Stimulated activated CD8-positive, alpha-beta memory T cell treated with anti-CD3 and anti-CD28 coated beads, Interleukin-4, amount 100 ng/mL, for 1 hour (primary cell): ENCODE measurements at places on chromosomes 4 and X.

- DNase-seq = no peak
These were observed 111.9 kb downstream of the SORBS2 start for GRCh38 chr4:185700048-185700447.

GRCh38 chr4:7655511-7656243 lies 220.9 kb upstream of the PSAPL1 start:
- no peak for DNase-seq

- DNase-seq = no peak
These were observed 25.9 kb downstream of the NOP14 start for GRCh38 chr4:2937146-2937857.

- no peak for DNase-seq
These were observed 38.0 kb downstream of the PI4K2B start for GRCh38 chr4:25271866-25272265.

GRCh38 chr4:184503869-184504300 lies 29.5 kb upstream of the IRF2 start:
- no peak for DNase-seq

DNA sequence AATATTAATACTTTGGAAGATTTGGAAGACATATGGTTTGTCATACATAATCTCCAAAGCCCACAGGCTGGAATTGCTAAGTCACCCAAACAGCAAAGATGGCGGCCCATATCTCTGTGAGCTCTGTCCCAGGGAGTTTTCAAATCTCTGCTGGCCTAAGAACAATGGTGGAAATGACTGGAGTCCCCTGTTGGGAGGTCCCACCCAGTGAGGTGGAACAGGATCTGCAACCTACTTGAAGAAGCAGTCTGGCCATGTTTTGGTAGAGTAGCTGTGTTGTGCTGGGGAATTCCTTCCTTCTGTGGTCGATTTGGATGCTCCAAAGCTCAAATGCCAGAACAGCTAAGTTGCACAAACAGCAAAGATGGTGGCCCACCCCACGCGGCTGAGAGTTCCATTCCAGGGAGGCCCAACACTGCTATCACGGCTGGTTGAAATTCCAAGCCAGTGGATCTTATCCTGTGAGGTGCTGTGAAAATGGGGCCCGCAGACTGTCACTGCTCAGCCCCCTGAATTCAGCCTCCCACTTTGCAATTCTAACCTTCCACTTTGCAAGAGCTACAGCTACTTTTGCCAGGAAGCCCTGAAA lies 3.2 kb upstream of the UGT2B7 start:
- no peak for DNase-seq

DNA sequence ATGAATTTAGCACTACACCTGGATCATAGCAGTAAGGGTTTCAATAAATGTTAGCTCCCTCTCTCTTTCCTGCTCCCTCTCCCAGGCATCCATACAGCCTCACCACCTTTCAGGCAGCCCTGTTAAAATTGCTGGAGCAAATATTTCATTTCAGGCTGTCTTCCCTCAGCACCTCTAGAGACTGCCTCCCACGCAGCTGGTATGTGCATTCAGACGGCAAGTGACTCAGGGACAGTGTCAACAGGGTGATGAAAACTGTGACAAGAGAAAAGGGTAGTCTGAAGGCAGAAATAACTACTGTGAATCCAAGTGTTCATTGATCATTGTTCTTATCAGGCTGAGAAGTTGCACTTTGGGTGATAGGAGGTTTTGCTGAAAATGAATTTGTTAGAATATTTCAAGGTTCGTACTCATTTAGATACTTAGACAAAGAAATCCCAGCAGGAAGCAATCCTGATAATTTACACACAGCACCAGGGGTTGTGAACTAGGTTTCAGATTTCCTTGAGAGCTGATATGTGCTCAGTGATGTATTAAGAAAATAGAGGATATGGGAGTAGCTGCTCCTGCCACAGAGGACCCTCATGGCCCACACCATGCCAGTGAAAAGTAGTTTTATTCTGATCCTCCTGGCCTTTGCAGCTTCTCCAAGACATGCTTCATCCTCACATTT lies 424.2 kb downstream of the FGF13 start:
- no peak for DNase-seq

DNA sequence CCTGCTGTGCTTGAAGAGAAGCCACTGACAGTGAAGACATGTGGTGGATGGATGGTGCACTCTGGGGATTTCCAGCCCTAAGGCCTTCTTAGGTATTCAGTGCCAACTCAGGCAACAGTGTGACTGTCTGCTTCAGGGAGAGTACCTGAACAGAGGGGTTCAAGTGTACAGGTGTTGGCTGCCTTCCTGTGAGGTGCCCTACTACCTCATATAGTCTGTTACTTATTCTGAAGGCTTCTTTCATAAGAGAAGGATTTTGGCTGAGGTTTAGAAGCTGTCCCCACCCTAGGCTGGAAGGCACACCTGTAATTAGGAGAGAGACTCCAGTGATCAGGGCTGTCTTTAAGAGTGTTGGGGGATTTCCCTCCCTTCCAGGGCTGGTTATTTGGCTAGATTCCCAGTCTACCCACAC lies 1.8 kb downstream of the FTHL17 start:
- no peak for DNase-seq

DNA sequence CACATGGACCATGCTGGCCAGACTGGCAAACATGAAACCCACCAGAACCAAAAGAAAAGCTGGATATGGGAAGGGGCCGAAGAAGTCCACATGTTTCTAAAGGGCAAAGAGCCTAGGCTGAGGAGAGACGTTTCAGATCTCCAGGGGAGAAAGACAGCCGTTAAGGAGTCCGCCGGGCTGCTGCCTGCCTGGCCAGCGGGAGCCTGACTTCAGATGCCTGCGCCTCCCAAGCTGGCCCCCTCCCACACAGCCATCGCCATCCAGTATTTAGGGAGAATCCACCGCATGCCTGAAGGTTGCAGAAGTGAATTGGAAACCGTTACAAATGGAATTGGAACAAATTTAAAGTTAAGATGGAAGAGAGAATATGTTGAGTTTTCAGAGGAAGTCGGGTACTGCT lies 2.9 kb downstream of the TBL1X start:
- DNase-seq = no peak

- no peak for DNase-seq
These were observed 210.2 kb upstream of the ADAMTS3 start for GRCh38 chr4:72779241-72779640.

GRCh38 chr4:127622921-127623796 lies 9.6 kb upstream of the INTU start:
- DNase-seq = no peak

DNA sequence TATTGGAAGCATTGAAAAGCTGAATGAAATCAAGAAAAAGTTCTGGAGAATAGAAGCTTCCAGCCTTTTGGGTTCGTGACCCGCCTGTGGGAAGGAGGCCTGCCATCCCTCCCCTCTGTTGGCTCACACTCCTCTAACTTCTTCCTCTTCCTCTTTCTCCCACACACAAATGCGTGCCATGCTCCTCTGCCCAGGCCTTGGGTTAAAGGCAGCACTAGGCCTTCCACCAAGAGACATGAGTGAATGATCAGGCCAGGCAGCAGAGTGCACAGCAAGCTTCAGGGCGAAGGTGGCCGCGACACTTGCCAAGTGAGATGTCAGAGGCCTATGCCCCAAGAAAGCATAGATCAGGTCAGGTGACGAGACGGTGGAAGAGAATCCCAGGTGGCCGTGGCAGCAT lies 38.4 kb downstream of the FAM193A start:
- no peak for DNase-seq

DNA sequence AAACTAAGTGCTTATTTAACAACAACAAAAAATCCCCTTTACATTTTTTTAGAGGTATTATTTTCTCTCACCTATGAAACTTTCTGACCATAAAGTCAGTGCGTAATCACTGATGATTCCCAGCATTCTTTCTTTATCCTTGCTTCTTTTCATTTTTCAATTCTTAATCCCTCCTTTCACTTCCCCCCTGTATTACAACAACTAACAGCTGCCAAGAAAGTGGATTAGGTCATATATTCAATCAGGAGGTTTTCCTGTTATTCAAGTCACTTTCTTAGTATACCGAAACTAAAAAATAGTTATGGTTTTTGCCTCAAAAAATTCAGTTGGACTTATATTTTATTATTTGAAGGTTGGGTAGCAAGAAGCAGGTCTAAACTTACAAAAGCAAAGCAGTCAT lies 2.1 kb upstream of the STAP1 start:
- no peak for DNase-seq

GRCh38 chr4:109291707-109292238 lies 10.7 kb downstream of the COL25A1 start:
- no peak for DNase-seq
